Ecto neural progenitor cell (in vitro differentiated cells): ENCODE measurements at places on chromosomes 2 and 18.

GRCh38 chr18:8654503-8655451, 45.5 kb downstream of the RAB12 start:
- DNase-seq = no peak

- no peak for DNase-seq
These were observed 32.0 kb upstream of the MAP2 start for GRCh38 chr2:209391776-209392401.

DNA sequence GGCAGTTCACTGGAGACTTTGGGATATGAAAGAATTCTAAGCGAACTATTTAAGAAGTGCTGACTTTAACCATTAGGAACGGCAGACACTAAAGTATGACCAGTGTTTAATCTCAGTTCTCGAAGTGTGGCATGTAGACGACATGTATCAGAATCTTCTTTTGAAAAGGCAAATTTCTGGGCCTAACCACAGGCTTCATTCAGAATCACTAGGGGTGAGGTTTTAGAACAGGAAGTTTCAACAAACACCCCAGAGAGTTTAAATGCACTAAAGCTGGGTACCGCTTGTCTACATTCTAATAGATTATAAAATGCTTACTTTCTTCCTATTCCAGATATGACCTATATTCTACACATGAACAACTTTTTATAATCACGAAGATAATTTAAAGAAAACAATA, 180.3 kb downstream of the ANKRD44 start:
- DNase-seq = no peak

- no peak for DNase-seq
These were observed 97.0 kb downstream of the KCNF1 start for GRCh38 chr2:11008773-11009172.

DNA sequence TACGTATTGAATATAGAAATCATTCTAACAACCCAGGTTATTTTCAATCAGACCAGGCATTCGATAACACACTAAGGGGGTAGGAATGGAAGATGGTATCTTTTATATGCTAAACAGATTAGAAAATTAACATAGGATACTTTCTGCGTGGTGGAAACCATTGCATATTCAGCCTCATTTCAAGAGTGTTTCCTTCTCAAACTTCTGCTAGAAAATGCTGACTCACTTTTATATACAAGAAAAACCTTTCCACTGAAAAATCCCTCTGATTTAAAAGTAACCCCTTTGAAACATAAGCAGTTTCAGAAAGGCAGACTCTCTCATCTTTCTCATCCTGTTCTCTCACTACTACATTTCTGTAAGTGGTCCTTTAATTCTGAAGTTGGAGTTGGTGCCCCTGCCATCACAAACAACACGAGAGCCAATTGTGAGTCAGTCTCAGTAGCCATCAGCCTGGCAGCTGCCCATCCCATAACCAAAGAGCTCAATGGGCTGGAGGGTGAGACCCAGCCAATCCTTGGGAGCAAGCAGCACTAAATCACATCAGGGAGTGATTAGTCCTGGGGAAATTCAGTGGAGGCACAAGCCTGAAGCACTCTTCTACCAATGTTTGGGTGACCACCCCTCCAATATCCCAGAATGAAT, 343.1 kb downstream of the CELF4 start:
- DNase-seq = no peak

DNA sequence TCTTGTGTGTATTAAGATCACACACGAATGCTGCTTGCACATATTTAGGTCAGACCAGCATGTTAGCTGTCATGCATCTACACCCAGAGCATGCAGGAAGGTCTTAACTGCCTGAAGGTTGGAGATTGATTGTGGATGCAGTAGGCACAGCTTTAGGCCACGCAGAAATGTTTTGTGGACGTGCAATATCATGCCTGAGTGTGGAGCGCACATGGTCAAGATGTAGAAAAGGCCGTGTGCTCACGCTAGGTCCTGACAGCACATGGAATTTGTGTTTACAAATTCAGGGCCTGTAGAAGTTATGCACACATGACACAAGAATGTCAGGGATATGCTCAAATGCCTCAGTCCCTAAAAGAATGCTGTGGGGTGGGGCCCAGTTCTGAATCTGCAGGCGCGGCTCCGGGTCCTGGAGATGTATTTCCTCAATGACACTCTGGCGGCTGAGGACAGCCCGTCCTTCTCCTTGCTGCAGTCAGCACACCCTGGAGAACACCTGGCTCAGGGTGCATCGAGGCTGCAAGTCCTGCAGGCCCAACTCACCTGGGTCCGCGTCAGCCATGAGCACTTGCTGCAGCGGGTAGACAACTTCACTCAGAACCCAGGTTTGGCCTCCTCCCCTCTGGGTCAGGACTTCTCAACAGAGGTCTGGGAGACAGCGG, 27.9 kb downstream of the MARCO start:
- no peak for DNase-seq

- DNase-seq = no peak
These were observed 73.8 kb upstream of the NABP1 start for GRCh38 chr2:191604154-191604553.

GRCh38 chr18:42892181-42892580, 223.3 kb downstream of the RIT2 start:
- DNase-seq = no peak

DNA sequence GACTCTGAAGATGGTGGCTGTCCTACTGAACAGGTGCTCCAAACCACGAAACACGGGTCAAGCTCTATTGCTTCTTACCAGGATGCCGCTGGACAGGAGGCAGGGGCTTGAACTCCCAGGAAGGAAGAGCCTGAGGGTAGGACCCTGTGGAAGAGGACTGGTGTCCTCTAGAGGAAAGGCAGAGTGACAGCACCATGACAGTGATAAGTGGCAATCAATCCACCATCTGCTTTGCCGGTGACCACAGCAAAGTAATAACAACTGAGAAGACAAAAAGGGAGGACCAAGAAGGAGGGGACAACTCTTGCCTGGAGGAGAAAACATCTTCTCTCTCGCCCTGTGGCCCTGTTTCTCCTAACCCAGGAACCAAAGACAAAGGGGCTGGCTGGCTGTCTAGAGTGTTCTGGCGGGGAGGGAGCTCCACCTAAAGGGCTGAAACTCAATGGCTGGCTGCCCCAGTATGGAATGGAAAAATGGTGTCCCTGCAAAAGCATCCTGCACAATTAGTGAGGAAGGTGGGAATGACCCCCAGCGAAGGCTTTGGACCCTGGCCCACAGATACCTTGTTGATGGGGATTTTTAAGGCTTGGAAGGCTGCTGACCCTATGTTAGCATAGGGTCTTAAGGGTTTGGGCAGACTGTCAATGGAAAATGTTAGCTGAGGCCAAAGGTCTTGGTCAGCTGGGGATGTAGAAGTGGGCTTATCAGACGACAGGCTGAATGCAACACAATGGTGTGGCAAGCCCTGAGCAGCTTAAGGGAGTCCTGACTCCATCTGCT, 35.4 kb downstream of the PROC start:
- peak; percentile 55 for DNase-seq

DNA sequence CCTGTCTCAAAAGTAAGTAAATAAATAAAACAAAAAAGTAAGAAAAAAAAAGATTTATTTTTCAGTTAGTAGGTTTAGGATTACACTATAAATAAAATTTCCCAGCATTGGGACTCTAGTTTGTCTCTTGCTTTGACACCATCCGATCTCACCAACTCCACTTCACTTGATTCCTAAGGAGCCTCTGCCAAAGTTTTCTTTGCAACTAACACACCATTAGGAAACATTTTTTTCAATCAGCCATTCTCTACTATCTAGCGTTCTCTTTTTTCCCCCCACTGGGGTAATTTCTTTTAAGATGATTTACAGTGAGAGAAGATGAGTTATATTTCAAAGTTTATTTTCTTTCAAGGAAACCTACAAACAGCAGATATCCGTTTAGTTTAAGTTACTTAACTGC, 10.6 kb upstream of the NEMP2 start:
- DNase-seq = no peak

- DNase-seq = no peak
These were observed 108.5 kb downstream of the CDCA7 start for GRCh38 chr2:173462892-173463840.

DNA sequence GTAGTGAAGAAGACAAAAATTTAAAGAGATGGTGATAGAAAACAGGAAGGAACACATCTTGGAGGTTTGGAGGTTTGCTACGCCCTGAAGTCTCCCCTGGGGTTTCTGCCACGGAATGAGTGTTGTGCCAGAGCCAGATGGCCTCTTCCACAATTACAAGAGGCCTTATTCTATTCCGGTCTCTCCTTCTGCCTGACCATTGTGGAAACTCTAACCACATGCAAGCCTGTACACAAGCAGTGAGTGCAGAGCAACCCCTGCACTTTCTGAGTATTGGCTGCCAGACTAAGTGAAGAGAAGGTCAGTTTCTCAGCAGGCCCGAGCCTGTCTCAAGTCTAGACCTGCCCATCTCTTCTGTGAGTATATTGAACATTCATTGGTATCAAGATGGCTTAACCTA, 22.7 kb upstream of the MYO1B start:
- DNase-seq = no peak

DNA sequence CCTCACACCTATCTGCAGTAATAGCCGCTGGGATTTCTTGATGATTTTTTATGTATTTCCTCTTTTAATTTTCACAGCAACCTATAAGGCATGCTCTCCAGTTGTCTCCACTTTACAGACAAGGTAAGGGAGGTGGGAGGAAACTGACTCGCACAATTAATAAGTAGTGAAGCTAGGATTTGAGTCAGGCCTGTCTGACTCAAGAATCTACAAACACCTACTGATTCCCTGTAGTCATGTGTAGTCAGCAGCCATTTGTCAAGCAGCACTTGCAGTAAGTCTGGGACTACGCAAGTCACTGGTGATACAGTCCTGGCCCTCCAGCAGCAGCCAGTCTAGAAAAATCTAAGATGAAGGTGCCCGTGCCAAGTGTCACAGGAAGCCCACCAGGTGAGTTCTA, 193.6 kb upstream of the PKDCC start:
- no peak for DNase-seq

DNA sequence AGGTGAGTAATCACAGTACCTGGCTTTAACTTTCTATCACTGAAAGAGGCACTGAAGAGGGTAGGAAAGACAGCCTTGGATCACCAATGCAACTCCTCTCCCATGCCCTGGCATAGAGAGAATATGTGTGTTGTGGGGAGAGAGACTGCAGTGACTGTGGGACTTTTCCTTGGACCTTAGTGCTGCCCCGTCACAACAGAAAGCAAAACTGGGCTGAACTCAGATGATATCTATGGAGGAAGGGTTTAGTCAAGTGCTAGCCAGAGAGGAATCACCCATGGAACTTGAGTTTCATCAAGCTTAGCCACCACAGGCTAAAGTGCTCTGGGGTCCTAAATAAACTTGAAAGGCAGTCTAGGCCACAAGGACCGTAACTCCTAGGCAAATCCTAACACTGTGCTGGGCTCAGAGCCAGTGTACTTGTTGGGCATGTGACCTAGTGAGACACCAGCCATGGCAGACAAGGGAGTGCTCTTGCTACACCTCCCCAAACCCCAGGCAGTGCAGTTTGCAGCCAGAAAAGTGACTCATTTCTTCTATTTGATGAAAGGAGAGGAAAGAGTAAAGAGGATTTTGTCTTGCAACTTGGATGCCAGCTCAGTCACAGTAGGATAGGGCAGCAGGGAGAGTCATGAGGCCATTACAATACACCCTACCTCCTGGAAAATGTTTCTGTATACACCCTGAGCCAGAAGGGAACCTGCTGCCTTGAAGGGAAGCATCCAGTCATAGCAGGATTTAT, 105.8 kb upstream of the SPOPL start:
- DNase-seq = no peak

DNA sequence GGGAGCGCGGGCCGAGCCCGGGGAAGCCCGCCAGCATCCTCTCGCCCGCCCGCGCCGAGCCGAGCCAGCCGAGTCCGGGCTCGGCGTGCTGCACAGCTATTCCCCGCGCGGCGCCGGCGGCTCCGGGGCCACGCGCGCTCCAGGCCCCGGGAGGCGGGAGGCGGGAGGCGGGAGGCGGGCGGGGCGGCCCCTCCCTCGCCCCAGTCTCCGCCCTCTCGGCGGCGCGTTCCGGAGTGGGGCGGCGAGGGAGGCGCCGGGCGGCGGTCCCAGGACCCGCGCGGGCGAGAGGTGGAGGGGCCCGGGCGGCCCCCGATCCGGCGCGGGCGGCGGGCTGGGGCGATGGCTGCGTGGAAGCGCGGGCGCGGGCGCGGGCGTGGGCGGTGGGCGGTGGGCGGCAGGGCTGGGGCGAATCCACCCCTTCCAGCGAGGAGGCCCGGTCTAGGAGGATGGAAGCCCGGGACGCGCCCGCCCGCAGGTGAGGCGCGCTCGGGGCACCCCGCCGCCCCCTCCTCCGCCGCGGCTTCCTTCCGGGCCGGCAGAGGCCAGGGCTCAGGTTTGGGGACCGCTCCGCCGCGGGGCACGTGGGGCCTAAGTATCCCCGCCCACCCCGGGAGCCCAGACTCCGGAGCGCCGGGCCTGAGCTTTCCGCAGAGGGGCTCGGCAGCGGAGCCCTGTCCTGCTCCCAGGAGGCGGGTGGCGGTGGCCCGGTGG, at the start of gene ADCY3:
TSS of gene ADCY3 (minus strand) at position 140 of the 711 bp plus-strand sequence. CDS start 1,250 bp downstream, outside the sequence.
- peak; percentile 73 for DNase-seq

DNA sequence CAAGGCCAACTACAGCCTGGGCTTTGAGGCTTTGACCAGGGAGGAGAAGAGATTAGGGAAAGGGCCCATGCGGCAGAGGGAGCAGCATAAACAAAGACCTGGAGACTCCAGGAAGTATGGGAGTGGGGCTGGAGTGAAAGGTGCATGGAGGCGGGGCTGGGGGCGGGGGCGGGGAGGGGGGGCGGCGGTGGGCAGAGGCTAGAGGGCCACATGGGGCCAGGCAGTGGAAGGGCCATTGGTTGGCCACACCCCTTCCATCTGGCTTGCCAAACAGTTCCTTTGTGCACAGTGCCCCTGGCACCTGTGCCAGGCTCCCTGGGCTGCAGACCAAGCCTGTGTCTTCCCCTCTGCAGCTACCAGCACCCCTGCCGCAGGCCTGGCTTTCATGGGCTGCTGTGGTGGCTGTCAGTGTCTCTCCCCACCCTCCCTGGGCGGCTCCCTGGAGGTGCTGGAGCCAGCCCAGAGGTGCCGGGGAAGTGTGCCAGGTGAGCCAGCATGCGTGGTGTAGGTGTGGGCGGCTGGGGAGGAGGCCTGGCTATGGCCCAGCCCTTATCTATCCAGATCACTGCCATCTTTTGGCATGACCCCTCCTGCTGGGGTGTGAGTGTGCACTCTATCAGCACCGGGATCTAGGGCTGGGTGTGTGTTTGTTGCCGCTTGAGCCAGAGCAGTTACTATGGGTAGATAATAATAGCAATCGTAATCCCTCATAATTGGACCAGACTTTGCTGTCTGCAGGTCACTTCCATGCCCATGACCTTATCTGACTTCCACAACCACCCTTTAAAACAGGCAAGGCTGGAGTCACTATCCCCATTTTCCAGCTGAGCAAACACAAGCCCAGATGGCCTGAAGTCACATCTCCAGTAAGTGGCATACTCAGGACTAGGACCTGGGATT, 30.5 kb downstream of the DNMT3A start:
- DNase-seq = no peak

DNA sequence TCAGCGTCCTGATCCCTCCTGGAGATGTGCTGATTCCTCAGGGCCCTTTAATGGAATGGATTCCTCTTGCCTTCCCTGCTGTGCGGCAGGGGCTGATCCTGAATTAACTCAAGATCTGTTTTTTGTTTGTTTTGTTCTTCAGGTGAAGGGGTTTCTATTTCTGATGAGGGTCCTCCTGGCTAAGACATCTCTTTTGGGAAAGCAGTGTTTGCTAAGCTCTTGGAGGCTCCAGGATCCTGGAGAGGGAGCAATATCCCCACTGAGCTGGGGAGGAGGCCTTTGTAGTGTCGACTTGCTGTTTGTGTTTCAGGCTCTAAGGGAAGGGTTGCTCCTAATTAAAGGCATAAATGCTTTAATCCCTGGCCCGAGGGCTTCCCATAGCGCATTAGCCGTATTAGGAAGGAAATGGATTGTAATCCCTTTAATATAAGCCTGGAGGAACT, 65.3 kb upstream of the FOXI3 start:
- DNase-seq = peak; percentile 69

GRCh38 chr2:48230834-48231233, 299.1 kb upstream of the STON1 start:
- DNase-seq = no peak
